Regular cardiac myocyte (primary cell): ENCODE measurements at places on chromosomes 1 and 21. TPM values are rescaled to one million over a fixed set of nuclear protein-coding genes. Genes with fewer than 3 reads are reported as not detected.

The TLCD4 gene
- total RNA-seq: 0.38 and 0.85 TPM in 2 replicates

The CFAP141 gene
- not detected in 2 replicates for total RNA-seq

The NPHS2 gene
- not detected in 2 replicates for total RNA-seq

The OR2T11 gene
- not detected in 2 replicates for total RNA-seq

The KIF26B gene
- total RNA-seq: 0.96 and 9.3 TPM in 2 replicates

The RGS8 gene
- total RNA-seq: 0.28 TPM in 1 of 2 replicates, not detected in the other

The MAEL gene
- not detected in 2 replicates for total RNA-seq

The ITSN1 gene
- total RNA-seq: 59.4 and 64.8 TPM in 2 replicates

The TPR gene
- total RNA-seq: 71.0 and 78.2 TPM in 2 replicates

The KCNJ9 gene
- total RNA-seq: under 0.01 TPM in 1 of 2 replicates, not detected in the other

The ABCA4 gene
- 0.77 and 2.5 TPM in 2 replicates for total RNA-seq

The SEC16B gene
- total RNA-seq: 1.7 and 2.3 TPM in 2 replicates

The FAM151A gene
- not detected in 2 replicates for total RNA-seq

The YARS1 gene
- 117 and 164 TPM in 2 replicates for total RNA-seq

The TMEM269 gene
- under 0.01 TPM in 1 of 2 replicates, not detected in the other for total RNA-seq

The B3GALT2 gene
- 1.7 and 2.1 TPM in 2 replicates for total RNA-seq

The TMEM125 gene
- under 0.01 TPM in 1 of 2 replicates, not detected in the other for total RNA-seq

The VPS72 gene
- 37.2 and 53.1 TPM in 2 replicates for total RNA-seq

The MMEL1 gene
- under 0.01 TPM in 1 of 2 replicates, not detected in the other for total RNA-seq
